ENCODE measurements at places on chromosomes 12 and 14.

- peak; percentile 86 for DNase-seq
Measured at GRCh38 chr14:57845802-57846531, 19.9 kb downstream of the SLC35F4 start.

DNA sequence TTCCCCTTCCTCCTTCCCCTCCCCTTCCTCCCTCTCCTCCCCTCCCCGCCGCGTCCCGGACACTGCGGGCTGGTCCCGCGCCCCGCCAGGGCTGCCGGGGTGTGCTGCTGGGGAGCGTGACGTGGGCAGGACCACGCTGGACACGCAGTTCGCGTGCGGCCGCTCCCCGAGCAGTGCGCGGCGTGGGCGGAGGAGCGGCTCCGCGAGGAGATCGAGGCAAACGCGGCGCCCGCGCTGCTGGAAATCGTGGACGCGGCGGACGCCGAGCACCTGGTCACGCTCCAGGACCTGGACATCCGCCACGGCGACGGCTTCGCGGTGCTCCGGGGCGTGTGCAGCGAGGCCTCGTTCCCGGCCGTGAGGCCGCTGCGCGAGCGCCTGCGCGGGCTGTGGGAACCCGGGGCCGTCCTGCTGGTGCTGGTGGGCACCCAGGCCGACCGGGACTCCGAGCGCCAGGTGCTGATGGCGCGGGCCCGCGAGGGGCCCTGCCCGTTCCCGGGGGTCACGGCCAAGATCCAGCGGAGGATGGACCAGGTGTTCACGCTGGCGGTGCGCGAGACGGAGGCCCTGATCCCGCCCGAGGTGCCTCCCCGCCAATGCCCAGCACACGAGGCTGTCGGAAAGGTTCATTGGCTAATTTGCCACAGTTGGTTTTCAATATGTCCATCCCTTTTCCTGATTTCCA lies 84.3 kb downstream of the TNFAIP2 start:
- no peak for DNase-seq

- DNase-seq: no peak
Measured at GRCh38 chr12:2344885-2345284, 292.1 kb downstream of the CACNA1C start.

DNA sequence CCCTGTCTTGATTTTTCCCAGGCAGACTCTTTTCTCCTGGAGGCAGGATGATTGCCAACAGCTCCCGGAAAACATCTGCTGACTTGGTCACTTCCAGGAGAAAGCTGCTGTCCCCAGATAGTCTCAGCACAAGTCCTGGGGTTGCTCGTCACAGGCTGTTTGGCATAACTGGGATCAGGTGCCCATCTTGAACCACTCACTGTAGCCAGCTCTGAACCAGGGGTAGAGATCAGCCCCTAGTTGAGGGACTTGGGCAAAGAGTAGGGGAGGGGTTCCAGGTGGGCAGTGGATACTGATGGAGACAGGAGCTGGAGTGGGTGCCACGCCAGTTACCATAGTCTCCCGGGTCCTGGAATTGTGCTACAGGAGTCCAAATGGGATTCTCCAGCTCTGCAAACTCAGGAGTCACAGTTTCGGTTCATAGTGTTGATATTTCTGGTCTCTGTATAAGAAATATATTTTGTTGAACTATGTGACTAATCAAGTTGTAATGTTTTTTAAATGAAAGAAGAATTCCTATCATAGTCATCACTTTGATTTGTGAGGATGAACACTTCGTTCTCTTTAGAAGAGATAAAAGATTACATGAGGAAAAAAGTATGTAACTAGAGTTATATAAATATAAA lies 1154.5 kb downstream of the AACS start:
- DNase-seq: no peak

Data from fibroblast of skin of scalp (primary cell).